Cerebellar nuclear complex (tissue), 1 donor: ENCODE measurements at places on chromosomes 5 and 9.
A peak's percentile ranks its signal among the peaks of the same experiment; 100 is the strongest.

DNA sequence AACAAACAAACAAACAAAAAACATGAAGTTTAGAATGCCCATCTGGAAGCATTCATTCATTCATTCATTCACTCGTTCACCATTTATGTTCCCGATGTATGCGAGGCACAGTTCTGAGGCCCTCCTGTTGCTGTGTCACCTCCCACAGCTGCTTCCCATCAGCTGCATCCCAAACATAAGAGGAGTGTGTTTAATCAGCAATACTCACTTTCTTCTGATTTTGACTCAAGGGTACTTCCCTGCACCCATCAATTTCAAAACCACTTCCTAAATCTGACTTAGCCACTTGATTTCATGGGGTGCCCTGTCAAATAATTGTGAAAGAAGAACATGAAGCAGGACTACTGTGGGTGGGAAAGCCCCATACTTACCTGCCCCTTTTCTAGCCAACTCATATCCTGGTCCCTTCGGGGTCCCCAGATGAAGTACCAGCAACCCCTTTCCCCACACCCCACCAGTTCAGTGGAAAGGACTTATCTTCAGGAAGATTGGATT lies 128.0 kb upstream of the IL12B start:
- no peak for DNase-seq

DNA sequence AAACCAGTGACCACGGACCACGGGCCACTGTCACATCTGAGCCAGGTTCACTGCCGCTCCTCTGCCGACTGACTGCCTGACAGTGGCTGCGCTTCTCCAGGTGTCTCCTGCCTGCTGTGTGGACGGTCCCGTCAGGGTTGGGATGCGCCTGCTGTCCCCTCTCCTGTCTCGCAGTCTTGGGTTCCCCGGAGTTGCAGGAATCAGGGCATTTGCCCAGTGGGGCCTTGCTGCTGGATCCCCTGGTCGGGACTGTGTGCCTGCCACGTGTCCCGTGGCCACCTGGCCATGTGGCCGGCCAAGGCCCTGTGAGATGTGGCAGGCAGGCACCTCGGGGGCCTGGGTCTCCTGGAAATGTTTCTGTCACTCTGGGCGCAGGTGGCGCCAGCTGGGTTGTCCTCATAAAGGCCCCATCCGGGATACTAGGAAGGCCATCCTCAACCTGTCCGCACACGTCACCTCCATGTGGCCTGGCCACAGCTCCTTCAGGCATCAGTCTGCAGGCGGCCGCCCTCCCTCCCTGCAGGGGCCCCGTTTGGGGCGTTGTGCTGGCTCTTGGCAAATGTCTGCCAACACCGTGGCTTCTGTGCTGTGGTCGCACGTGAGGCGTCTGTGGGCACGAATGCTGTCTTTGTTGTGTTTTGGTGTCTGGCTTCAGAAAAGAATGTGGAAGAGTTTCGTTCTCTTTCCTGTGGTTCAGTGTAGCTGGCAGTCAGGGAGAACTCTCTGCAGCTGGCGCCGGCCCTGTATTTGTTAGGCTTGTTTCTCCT lies 6.4 kb upstream of the TOR4A start:
- DNase-seq = no peak

DNA sequence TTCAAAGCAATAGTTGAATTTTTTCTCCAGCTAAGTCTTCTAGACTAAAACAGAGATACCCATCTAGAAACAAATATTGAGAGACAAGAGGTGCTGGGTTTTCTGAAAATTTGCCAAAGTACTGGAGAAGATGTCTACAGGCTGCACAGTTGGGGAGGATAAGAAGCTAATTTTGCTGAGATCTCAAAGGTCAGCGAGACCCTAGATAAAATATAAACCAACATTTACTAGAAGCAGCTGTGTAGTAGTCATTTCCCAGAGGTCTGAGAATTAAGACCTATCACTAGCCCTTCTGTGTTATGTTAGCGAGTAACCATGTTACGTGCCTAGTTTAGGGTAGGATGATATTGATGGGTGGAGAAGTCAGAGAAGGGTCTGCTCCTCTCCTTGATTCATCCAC lies 208.5 kb upstream of the TNC start:
- DNase-seq = no peak

- DNase-seq = no peak
Observed at GRCh38 chr5:144247131-144247530, 76.5 kb downstream of the KCTD16 start.

- DNase-seq = no peak
Observed at GRCh38 chr5:143376911-143377813, 26.3 kb downstream of the NR3C1 start.

- DNase-seq = no peak
Observed at GRCh38 chr5:116378007-116378776, 196.4 kb downstream of the SEMA6A start.

DNA sequence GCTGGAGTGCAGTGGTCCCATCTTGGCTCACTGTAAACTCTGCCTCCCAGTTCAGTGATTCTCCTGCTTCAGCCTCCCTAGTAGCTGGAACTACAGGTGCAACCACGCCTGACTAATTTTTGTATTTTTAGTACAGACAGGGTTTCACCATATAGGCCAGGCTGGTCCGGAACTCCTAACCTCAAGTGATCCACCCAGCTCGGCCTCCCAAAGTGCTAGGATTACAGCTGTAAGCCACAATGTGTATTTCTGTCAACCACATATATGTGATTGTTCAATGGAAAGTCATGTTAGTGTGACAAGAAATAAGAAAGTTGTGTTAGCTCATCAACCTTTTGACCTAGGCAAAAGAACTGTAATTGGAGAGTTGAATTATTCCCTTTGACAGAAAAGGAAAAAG lies 677.1 kb upstream of the CHD1 start:
- DNase-seq = no peak

DNA sequence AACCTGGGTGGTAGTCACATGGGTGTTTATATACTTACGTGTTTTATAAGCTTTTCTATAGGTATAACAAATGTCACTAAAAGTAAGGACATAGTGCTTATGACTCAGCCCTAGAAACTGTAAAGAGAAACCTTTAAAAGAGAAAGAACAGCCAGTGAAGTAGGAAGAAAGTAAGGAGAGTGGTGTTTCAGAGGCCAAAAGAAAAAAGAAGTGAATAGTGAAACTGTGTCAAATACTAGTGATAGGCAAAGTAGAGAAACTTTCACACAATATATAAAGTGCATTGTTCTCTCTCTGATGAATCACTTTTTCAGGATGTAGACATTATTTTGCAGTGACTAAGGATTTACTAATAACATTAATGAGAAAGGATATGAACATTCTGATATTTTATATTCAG lies 74.2 kb upstream of the SUSD1 start:
- no peak for DNase-seq

- DNase-seq = no peak
Observed at GRCh38 chr5:172451771-172452197, 2.5 kb downstream of the SH3PXD2B start.

GRCh38 chr9:93659044-93659836 lies 82.9 kb downstream of the PHF2 start:
- no peak for DNase-seq

DNA sequence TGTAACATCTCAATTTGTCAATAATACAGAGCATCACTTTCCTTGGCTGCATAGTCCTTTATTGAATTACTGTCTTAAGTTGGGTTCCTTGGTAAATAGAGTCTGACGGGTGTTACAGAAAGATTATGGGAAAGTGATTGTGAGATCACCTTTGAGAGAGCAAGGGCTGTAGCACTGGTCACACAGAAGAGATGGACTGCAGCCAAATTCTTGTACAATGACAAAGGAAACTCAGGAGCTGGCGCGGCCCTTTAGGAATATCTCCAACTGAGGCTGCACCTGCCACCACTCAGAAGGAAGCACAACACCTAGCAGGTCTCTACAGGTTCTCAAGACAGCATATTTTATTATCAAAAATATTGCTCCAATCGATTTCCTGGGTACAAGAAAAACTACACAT lies 350.0 kb upstream of the ISL1 start:
- no peak for DNase-seq

- DNase-seq = no peak
Observed at GRCh38 chr5:139640421-139641115, 7.6 kb upstream of the CXXC5 start.

DNA sequence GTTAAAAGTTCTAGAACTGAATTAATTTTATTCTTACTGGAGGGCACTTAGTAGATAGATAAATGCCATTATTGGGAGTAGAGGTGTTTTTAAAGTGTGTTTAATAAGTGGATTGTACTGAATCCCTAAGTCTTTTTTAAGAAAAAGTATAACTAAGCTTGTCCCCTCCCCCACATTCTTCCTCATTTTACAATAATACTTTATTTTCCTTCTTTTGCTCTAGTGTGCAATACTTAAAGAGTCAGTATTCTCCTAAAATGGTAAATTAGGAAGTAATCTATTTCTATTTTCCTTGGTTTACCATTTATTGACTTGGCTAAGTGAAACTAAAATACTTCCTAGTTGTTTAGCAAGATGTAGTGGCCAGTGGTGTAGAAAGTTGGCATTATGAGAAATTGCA lies 11.6 kb downstream of the UBLCP1 start:
- no peak for DNase-seq

DNA sequence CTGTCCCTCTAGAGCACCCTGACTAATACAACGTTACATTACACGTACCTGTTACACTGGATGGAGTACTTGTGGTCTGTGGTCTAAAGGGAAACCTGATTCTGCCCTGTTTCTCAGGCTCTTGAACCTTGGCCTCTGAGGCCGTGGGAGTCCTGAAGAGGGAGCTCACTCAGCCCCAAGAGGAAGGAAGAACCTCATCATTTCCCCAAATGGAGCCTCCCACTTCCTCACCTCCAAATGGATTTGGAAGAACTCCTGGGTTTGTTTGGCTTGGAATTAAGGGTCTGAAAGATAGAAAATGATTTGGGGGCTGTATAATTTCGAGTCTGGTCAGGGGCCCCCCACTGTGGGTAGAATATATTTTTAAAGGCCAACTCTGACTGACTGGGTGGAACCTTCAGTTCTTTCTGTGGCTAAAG lies 200.2 kb downstream of the SEMA6A start:
- DNase-seq = no peak

DNA sequence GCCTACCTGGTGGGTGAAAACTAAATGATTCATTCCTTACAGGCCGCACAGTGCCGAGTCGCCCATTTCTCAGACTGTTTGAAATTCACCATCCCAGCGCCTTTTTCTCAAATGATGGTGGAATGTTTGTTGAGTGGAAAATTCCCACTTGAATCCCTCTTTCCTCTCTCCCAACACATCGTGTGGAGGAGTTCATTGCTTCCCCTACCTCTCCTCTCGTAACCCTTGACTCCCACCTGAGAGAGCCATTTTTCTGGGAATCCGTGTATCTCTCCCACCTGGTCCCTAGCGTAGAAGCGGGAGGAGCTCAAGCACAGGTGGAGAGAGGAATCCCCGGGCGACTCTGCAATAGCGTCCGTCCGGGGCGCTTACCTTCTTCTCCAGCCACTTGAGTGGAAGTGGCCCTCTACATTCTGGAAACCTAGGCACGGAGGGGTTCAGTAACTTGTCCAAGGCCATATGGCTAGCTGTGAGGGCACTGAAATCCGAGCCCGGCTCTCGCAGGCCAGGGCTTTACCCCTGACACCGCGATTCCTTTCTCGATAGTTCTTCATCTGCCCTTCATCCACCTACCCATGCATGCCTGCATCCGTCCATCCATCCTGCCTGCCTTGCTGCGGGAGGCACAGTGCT lies 683 bp downstream of the OSMR start:
- DNase-seq = no peak

DNA sequence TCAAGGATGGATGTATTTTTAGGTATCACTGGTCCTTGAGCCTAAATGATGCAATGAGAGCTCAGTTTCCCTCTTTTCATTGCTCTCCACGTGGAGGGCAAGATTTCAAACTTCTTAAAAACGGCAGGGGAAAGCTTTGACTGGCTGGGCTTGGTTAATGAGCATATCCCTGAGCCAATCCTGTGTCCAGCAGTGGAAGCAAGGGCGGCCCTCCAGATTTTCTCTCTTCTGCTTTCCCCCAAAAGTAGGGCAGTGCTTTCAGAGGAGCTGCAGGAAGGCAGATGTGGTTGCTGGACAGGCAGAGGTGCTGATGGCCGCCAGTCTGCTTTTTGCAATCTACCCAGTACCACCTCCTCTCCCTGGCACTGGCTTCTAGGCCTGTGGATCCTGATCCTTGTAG lies 30.0 kb upstream of the TBC1D2 start:
- DNase-seq = no peak

GRCh38 chr5:88279584-88279983 lies 10.9 kb upstream of the TMEM161B start:
- DNase-seq = no peak

DNA sequence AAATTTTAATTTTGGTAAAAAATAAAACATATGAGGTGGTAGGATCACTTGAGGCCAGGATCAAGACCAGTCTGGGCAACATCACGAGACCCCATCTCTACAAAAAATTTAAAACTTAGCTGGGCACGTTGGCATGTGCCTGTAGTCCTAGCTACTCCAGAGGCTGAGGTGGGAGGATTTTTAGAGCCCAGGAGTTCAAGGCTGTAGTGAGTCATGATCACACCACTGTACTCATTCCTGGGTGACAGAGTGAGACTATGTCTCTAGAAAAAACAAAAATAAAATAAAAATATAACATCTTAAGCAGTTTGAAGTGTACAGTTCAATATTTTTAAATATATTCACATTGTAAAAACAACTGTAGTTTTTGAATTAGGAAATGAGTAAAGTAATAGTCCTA lies 108.3 kb downstream of the SMIM15 start:
- DNase-seq = no peak

GRCh38 chr5:61293071-61293470 lies 39.0 kb upstream of the ZSWIM6 start:
- no peak for DNase-seq

GRCh38 chr9:132846109-132846917 lies 31.8 kb downstream of the AK8 start:
- no peak for DNase-seq

DNA sequence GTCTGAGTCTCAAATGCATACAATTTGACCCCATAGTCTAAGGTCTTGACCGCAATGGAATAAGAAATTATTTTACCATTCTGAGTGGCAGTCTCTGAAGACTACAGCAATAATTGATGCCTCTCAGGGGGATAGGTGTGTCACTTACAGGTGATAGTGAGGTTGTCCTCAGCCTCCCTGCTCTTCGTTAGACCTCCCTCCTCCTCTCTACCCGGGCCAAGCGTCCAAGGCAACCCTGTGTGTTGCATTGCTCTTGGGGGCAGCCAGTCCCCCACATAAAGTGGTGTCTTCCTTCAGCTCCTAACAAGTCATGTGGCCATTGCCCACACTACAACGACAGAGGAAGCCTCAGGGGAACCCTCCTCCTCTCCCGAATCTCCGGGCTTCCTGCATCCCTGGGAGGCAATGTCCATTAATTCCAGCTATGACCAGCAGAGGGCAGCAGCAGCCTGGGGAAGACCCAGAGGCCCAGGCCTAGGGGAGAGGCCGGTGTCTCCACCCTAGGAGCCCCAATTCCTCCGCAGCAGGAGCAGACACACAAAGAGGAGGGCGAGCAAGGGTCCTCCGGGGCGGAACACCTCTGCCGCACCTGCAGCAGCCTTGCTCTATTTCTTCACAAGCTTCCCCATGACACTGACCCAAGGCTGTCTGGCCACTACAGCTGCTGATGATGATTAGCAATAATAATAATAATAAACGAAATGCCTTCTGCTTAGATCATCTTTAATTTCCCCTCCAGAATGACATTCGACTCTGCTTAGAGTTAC lies 134.8 kb downstream of the KCNIP1 start:
- peak; percentile 43 for DNase-seq

GRCh38 chr9:134163371-134164196 lies 780 bp downstream of the RNU6ATAC start:
- no peak for DNase-seq
